Left renal cortex interstitium (tissue), 4 donors: ENCODE measurements at places on chromosomes 13 and 19.

DNA sequence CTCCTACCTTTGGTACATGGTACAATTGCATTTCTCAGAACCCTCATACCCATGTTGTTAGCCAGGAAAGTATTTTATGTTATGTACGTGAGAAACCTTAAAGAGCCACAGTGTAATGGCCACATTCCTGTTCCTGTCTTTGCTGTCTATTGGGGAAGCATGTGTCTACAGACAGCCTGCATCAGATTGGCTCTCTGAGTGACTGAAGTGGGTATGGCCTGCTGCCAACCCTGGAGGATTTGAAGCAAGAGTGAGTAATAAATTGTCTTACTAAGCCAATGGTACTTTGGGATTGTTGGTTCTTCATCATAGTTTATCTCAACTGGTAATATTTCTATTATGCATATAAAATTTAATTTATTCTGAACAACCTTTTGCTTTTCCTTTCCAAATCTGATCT lies 574.1 kb downstream of the LMO7 start:
- DNase-seq = no peak

DNA sequence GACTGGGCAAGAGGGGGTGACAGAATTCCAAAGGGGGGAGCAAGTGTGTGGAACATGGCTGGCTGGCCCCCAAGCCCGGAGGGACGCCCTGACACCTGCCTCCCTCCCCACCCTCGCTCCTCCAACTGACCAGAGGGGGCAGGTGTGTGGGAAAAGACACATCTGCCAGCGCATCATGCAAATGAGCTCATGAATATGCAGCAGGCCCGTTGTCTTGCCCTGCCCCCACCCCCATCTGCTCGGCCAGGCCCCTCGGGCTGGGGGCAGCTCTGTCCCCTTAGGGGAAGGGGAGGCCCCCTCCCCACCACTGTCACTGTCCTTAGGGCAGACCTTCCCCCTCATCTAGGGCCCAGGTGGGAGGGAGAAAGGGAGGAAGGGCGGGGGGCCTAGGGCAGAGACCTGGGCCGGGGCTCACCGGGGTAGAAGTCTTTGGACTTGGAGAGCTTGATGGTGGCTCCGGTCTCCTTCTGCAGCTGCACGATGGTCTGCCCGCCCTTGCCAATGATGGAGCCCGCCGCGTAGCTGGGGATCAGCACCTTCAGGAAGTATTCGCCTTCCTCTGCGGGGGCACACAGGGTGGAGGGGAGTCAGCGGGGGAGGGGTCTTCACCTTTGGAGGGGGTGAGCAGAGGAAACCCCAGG lies 12.9 kb downstream of the NOVA2 start:
- no peak for DNase-seq

DNA sequence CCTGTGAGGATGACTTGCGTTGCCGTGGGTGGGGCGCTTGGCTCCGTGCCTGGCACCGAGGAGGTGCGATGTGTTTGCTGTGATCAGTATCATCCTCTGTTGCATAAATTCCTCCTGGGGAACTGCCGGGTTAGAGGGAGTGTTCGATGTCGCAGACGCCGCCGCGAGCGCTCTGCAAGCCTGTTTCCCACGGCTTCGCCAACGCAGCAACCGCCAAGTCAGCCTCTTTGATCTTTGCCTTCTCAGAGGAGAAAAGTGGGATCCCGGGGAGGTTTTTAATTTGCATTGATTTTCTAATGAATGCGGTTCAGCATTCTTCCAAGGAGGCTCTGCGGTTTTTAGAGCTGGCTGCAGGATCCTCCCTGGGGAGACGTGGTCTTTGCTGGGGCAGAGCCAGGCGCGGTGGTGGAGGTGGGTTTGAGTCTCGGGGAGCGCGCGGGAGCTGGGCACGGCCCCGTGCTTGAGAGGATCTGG lies 7.6 kb downstream of the GPR32 start:
- no peak for DNase-seq

DNA sequence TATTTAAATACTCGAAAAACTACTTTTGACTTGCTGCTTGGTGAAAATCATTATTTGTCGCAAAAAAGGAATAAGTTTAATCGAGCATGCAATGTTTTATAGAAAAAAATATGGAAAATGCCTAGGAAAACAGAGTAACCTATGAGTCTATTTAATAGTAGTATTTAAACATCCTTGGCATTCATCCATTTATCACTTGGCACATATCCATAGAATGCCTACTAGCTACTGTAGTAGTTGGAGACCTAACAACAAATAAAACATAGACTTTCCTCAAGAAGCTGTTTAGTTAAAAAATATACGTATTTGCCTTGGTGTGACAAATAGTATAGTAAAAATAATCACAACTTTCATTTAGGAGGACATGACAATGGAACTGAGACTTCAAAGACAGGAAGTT lies 302.1 kb downstream of the DIAPH3 start:
- DNase-seq = no peak

DNA sequence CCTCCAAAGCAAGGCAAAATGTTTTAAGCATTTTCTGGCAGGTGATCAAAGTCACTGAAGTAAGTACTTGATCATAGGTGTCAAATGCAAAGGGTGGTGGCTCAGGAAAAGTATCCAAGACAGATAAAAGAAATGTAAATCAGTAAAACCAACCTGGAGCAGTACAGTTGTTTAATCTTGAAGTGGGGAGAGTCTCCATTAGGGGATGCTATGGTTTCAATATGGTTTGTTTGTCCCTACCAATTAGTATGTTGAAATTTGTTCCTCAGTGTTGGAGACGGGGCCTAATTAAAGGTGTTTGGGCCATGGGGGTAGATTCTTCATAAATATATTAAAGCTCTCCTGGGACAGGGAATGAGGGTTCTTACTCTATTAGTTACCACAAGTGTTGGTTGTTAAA lies 1781.7 kb upstream of the PRR20A start:
- no peak for DNase-seq

- DNase-seq = no peak
These were observed 18.4 kb downstream of the ELL start for GRCh38 chr19:18503337-18503970.

GRCh38 chr13:84130495-84131114 lies 248.3 kb upstream of the SLITRK1 start:
- DNase-seq = no peak

- no peak for DNase-seq
These were observed 1.8 kb downstream of the TMEM91 start for GRCh38 chr19:41377977-41378709.

DNA sequence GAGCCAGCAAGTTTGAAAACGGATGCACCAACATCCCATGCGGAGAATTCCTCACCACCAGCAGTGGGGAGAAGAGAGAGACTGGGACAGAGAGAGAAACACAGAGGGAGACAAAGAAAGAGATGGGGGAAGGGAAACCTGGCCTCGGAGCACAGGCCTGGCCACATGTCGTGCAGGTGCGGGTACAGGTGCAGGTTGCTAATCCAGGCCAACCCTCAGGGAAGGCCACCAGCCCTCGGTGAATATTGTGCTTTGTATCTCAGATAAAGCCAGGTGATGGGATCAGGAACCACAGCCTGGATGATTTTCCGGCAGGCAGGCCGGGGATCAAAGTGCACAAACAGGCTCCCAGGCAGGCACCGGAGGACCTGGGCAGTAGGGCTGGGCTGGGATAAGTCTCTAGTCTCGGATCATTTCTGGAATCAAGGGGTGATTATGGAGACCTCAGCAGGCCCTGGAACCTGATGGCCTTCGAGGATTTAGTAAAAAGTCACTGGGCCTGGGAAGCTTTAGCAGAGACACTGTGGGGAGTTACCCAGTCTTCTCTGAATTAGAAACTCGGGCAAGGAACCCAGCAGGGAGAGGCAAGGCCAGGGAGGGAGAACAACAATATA lies 3.7 kb downstream of the GAS6 start:
- no peak for DNase-seq

GRCh38 chr19:32908641-32909190 lies 39.1 kb upstream of the SLC7A9 start:
- no peak for DNase-seq
